NCI-H1092 (cell line): ENCODE measurements at places on chromosomes 11 and 22.

DNA sequence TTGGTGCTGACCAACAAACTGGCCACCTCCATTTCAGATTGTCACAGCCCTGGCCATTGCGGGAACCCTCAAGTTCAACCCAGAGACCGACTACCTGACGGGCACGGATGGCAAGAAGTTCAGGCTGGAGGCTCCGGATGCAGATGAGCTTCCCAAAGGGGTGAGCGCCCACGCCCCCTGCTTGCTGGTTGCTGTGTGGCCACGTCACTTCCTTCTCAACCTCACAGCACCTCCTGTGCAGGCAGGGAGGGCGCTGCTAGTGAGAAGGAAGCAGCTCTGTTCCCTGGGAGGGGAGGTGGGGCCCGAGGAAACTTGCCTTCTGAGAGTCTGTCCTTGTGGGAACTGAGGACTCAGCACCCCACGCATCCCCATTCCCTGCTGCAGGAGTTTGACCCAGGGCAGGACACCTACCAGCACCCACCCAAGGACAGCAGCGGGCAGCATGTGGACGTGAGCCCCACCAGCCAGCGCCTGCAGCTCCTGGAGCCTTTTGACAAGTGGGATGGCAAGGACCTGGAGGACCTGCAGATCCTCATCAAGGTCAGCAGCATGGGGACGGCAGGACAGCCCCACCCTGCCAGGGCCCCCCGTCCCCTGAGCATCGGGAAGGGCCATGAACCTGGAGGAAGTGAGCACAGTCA lies 19.3 kb downstream of the POLR3H start:
- DNase-seq, result no peak

- no peak for DNase-seq
These were observed 11.1 kb upstream of the OSM start for GRCh38 chr22:30277547-30278344.

- no peak for DNase-seq
These were observed 267.0 kb upstream of the NCAM1 start for GRCh38 chr11:112694245-112694644.

DNA sequence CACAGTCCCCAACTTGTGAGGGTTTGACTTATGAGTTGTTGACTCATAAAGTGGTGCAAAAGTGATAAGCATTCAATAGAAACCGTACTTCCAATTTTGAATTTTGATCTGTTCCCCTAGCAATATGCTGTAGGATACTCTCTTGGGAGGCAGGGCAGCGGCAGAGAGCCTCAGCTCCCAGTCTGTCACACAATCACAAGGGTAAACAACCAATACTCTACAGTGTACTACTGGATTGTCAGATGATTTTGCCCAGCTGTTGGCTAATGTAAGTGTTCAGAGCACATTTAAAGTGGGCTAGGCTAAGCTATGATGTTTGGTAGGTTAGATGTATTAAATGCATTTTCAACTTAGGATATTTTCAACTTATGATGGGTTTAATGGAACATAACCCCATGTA lies 13.7 kb upstream of the NXPE2 start:
- DNase-seq, result no peak

DNA sequence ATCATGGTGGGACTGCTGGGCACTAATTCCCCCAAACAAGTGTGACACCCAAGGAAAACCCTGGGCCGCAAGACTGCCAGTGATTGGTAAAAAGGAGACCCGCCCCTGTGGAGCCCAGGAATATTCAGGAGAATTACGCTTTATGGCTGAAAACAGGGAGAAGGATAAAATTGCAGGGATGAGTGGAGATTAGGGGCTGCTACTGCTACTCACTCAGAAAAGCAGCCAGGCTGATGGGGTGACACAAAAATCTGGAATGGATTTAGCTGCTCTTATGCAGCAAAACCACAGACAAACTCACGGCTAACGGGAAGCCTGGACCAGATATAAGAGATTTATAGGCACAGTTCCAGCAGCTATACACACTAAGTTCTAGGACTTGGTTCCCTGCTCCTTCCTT lies 4.4 kb upstream of the FBXO3 start:
- no peak for DNase-seq

GRCh38 chr11:130653838-130654636 lies 205.6 kb downstream of the ADAMTS15 start:
- no peak for DNase-seq

DNA sequence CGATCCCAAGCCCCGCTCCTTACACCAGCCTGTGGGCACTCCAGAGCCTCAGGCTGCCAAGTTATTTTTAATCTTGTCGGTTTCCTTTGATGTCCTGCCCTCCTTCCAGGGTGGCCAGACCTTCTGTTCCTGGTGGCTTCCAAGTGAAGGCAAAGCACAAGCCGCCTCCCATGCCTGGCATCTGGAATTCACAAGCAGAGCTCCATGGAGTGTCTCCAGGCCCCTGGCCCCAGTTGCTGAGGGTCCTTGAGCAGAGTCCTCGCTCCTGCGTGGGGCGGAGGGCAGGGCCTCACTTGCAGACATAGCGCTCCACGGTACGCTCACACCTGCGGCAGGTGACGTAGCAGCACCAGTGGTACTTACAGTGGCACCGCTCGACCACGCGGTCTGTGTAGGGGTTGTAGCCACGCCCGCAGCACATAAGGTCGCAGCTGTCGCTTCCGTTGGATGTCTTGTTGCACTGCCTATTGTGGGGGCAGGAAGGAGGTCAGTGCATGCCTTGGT lies 19.5 kb downstream of the WNT11 start:
- DNase-seq, result no peak

DNA sequence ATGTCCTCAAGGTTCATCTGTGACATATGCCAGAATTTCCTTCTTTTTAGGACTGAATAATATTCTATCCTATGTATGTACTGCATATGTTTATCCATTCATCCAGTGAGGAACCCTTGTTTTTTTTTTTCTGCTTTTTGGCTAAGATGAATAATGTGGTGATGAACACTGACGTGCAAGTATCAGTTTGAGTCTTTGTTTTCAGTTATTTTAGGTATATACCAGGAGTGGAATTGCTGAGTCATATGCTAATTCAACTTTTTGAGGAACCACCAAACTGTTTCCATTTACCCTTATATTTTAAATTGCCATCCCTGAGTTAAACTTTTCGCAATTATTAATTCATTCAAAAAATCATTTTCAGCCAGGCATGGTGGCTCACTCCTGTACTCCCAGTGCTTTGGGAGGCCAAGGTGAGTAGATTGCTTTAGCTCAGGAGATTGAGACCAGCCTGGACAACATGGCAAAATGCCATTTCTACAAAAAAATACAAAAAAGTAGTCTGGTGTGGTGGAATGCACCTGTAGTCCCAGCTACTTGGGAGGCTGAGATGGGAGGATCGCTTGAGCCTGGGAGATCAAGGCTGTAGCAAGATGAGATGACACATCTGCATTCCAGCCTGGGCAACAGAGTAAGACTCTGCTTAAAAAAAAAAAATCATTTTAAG lies 64.2 kb downstream of the MICAL2 start:
- no peak for DNase-seq

DNA sequence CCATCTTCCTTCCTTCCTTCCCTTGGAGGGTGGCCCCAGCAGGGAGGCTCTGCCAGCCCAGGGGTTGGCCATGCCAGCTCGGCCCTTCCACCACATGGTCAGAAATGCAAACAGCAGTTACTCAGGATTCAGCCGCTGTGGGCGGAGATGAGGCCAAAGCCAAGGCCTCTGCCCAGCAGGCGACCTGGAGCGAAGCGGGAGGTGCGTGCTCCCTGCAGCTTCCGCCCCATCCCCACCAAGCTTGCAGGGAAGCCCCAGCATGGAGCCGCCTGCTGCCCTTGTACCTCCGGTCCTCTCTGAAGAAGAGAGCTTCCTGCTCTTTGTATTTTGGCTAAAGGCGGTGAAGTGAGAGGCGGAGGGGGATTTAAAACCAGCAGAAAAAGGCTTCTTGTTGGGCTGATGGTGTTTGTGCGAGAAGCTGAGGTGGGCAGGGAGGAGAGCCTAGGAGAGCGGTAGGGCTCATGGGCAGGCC lies 50.4 kb downstream of the ANO1 start:
- DNase-seq, result peak; percentile 15

GRCh38 chr11:46505741-46506482 lies 87.9 kb downstream of the AMBRA1 start:
- DNase-seq, result no peak

GRCh38 chr11:73189315-73189714 lies 28.8 kb upstream of the P2RY2 start:
- DNase-seq, result no peak

GRCh38 chr22:20418211-20418788 lies 19.3 kb downstream of the SCARF2 start:
- peak; percentile 53 for DNase-seq

- no peak for DNase-seq
These were observed 39.9 kb downstream of the SERGEF start for GRCh38 chr11:17972987-17973386.

DNA sequence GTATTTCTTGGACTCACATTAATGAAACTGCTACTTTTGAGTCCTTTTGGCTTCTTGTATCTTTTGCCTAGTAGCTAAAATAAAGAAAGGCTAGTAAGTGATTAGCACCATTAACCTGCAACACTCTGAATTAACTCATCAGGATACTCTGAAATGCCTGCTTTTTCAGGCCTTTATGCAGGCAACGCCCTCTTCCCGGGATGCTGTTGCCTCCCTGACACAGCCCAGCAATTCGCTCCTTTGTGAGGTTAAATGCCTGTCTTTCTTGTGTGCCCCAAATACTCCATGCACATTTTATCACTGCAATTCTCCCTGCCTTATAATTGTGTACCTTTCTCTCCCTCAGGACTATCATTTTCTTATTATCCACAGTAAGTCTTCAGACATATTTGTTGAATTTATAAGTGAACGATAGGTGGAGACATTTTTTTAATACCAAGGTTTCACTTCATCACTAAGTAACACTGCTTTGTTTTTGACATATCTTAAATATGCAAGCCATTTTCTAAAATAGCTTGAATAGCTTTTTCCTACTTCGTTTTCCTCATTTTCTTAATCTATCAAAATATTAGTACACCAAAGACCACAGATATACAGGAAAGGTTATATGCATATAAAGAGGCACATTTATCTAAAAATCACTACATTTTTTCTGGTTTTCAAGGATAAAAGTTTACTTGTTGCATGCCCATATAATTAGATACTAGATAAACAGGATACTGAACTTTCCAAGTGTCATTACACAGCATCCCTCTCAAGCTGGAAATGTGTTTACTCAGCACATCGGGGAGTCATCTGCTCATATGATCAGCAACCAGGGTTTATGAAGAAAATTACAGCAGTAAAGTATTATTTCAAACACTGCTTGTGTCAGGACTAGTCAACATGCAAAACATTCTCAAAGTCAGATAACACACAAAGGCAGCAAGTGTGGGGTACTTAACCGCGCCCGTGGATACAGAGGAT lies 48.5 kb upstream of the DDI1 start:
- DNase-seq, result no peak

DNA sequence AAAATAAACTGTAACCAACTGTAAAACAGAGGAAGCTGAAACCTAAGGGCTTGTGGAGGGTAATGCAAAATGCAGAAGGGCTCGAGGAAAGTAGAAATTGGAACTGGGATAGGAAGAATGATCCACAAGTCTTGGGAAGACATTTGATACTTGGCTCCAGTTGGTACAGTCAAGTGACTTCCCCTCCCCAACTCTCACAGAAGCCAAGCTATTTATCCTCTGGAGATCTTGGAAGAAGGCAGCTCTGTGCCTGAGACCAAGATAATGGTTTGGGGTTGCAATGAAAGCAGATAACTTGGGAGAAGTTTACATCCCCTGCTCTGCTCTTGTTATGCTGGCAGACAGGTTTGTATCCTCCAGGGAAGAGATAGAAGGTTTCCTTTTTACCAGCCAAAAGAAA lies 198.9 kb upstream of the ZC3H12C start:
- no peak for DNase-seq

- DNase-seq, result no peak
These were observed 1.6 kb downstream of the MCAM start for GRCh38 chr11:119315131-119316015.

- no peak for DNase-seq
These were observed 34.6 kb downstream of the UQCR10 start for GRCh38 chr22:29801796-29802195.

DNA sequence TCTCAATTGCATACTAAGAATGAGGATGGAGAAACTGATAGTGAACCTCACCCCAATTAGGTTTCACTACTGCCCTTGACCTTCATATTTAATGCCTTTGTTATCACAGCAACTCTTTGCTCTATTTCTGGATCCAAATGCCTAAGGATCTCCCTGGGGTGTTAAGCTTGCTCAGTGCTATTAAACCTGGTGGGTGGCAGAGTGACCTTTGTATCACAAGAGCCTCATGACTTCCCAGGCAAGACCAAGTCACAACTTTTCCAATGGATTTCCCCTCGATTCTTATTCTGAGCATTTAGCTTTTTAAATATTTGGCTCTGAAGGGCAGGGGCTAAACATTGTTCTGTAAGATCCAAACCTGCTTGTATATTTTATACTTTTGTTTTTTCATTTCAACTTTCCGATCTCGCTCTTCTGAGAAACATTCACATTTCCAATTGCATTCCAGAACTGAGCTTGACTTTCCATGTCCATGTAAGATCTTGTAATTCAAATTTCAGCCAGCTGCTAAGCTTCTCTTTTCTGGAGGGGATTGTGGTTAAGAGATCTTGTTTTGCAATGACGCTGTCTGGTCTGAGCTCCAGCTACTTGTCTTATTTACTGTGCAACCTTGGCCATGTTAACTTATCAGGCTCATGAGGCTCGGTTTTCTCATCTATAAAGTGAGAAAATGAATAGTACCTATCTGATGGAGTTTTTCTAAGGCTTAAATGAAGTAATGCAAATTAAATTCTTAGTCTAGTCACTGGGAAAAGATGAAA lies 6.4 kb upstream of the EHF start:
- no peak for DNase-seq

DNA sequence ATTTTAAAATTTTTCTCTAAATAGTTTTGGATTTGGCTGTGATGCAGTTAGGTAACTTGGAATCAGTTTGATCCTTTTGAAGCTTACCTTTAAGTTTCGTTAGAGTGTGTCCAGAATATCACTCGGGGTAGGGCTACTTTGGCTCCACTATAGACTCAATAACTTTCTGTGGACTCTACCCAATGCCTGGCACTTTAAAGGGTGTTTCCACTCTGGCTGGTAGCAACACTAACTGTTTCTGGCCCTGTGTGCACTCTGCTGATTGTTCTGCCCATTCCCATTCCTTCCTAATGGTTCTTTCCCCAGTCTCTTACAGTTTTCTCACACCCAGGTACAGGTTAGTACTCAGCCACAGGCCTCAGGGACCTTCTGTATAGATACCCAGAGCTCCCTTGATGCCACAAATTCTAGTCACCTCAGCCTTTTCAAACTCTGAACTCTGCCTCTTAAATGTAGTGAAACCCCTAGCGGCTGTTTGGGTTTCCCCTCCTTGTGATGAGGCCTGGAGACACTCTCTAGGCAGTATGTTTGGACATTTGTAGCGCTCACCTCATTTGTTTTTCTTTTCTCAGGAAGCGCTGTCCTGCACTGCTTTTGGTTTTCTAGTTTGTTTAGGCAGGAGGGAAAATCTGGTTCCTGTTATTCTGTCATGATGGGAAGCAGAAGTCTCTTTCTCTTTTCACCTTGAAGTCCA lies 16.8 kb downstream of the CUL5 start:
- no peak for DNase-seq

GRCh38 chr11:86040919-86041850 lies 27.7 kb downstream of the PICALM start:
- DNase-seq, result no peak
